ENCODE measurements at places on chromosomes 2 and 18.

DNA sequence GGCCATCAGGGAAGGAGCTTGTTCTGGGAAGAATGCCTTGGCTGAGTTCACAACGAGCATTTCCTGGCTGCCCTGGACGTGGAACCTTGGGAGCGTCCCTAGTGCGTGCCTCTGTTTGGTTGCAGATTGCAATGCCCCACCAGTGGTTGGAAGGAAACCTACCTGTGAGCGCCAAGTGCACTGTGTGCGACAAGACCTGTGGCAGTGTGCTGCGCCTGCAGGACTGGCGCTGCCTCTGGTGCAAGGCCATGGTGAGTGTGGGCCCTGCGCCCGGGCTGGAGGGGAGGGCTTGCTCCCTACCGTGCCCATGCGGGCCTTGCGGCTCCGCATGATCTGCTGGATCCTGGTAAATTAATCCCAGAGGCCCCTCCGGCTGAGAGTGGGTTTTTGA lies 81.9 kb downstream of the DGKD start:
- DNase-seq = no peak

- no peak for DNase-seq
Observed at GRCh38 chr2:67295851-67296250, 101.3 kb upstream of the ETAA1 start.

DNA sequence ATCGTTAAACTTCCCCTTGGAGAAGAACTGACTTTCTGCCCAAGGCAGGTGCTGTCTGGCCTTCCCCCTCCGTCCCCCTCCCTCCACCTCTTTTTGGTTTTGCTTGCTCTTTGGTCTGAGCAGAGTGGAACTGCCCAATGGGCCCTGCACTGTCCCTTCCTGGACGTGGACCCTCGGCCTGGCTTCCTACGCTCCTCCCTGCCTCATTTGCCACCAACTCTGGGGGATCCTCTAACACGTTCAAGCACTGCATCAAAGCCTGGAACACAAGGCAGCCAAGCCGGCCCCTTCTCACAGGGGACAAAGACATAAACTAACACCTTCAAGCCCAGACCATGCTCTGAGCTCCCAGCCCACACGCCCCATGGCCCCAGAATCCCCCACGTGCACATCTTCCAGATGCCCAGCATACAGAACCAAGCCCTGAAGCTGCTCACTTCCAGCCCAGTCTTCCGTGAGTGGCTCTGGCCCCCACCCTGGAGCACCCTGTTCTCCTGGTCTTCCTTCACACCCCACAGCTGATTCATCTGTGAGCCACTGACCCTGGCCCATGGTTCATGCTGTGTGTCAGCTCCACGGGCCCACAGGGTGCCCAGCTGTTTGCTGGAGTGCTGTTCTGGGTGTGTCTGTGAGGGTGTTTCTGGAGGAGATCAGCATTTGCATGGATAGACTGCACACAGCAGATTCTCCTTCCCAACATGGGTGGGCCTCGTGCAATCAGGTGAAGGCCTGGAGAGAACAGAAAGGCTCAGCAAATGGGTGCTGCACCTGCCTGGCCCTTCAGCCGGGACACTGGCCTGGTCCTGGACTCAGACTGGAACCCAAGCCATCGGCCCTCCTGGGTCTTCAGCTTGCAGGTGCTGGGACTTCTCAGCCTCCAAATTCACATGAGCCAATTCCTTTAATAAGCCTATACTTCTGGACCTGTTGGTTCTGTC lies 247.1 kb upstream of the SALL3 start:
- no peak for DNase-seq

- no peak for DNase-seq
Observed at GRCh38 chr2:195490319-195490718, 166.7 kb upstream of the SLC39A10 start.

- DNase-seq = no peak
Observed at GRCh38 chr18:9586814-9587213, 27.5 kb downstream of the PPP4R1 start.

- no peak for DNase-seq
Observed at GRCh38 chr2:172713365-172713875, 22.2 kb upstream of the RAPGEF4 start.

GRCh38 chr2:120820263-120820952 lies 84.7 kb downstream of the GLI2 start:
- DNase-seq = no peak

DNA sequence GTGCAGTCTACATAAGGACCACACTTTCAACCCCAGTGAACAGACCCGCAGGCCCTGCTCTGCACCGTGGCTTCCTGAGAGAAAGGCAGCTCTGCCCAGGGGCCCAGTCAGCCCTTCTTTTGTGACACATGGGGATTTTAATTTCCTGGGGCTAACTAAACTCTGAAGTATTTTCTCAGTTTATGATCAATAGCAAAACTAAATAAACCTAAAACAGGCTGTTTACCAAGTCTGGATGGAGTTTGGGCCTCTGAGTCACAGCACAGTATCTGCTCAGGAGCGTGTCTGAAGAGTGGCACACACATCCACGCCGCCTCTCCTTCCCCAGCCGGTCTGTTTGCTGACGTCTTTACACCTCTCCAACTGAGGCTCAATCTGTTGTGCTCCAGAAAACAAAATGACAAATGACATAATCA lies 72.3 kb downstream of the LDLRAD4 start:
- no peak for DNase-seq

DNA sequence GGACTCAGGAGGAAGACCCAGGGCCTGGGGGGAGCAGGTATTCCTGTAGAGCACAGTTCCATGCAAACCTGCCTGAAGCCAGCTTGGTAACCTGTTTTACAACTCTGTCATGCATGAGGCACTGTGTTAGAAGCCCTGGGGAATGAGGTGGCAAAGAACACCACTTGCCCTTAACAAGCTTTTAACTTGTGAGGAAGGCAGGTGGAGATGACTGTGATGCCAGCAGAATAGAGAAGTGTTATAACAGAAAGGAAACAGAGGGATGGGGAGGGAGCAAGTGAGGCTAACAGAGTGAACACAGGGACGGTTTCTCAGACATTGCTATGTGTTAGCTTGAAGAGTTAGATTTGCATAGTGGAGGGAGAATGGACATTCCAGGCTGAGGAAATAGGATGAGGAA lies 11.5 kb upstream of the IL1A start:
- no peak for DNase-seq

GRCh38 chr2:173630425-173631126 lies 275.9 kb downstream of the CDCA7 start:
- DNase-seq = no peak

GRCh38 chr2:144583741-144584453 lies 64.0 kb upstream of the ZEB2 start:
- DNase-seq = no peak

DNA sequence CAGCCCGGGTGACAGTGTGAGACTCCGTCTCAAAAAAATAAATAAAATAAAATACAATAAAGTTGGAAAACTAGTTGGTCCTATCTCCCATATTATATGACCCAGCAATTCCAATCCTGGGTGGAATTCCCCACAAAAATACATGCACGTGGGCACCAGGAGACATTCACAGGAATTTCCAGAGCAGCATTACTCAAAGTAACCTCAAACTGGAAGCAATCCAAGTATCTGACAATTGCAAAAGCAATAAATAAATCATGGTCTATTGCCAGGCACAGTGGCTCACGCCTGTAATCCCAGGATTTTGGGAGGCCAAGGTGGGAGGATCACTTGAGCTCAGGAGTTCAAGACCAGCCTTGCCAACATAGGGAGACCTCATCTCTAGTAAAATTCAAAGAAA lies 101.2 kb upstream of the MAP4K4 start:
- DNase-seq = no peak

- no peak for DNase-seq
Observed at GRCh38 chr18:76376668-76377358, 118.2 kb downstream of the ZNF516 start.

DNA sequence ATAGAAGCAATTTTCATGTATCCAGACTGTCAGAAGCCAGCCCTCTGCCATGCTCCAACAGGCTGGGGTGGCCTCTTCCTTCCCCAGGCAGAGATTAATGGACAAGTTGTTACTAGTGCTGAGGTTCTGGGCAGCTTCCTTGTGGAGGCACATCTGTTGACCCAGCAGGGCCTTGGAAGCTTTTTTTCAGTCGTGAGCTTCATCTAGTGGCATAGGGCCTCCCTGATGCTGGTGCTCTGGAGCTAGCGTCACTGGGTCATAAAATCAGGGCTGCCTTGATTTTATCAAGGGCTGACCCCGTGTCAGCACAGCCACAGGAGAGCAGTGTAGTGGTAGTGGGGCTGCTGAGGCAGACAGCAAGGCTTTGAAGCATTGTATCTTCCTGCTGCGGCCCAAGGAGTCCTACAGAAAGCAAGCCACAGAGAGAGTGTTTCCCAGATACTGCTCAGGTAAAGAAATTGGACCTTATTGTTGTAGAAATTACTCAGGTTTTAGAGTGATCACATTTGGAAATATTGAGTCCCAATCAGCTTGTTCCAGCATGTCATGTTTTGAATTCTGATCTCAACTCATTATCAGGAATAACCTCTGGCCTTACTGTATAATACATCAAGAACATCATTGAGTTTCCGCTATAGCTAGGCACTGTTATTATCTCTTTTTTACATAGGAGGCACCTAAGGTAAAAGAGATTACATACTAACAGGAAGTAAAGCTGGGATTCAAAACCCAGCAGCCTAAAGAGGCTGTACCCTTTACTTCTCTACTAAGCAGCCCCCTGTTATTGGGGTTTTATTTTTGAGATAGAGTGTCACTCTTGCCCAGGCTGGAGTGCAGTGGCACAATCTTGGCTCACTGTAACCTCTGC lies 92.3 kb upstream of the ALPP start:
- no peak for DNase-seq

GRCh38 chr2:3305952-3306351 lies 71.7 kb downstream of the EIPR1 start:
- DNase-seq = no peak

DNA sequence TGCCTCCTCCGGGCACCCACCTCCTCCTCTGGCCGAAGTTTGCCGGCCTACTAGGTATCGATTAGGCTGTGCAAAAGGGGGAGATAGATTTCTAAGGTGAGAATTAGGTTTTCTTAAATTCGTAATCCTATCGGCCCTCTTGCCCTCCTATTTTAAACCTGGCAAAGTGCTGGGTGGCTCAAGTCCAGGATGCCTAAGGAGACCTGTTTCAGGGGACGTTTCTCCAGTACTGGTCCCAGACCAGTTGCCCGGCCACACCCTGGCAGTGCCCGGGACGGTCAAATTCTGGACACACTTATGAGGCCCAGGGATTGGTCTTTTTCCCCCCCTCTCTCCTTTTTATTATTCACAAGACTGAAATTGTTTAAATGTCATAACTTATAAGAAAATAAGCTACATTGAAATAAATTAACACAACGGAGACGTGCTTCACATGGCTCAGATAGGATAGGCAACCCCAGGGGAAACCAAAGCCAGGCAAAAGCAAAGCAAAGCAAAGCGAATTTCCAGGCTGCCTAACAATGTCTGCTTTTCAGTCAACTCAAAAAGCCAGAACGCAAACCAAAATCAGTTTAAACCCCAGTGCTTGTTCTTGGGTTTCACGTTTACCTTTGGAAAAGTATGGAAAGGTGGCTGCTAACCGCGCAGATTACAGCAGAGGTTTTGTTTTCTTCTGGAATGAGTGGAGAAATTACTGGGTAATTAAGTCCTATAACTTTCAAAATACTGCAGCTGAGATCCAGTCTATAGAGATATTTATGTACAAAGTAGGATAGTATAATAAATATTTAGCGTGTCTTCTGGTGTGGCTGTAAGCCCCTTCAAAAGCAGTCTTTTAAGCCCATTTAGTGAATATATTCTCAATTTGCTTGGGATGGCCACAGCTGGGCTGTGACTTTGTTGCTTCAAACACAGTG lies 3.0 kb downstream of the GBX2 start:
- DNase-seq = no peak

GRCh38 chr2:195408811-195409210 lies 248.2 kb upstream of the SLC39A10 start:
- no peak for DNase-seq

GRCh38 chr18:79108549-79109215 lies 39.5 kb downstream of the ATP9B start:
- no peak for DNase-seq

DNA sequence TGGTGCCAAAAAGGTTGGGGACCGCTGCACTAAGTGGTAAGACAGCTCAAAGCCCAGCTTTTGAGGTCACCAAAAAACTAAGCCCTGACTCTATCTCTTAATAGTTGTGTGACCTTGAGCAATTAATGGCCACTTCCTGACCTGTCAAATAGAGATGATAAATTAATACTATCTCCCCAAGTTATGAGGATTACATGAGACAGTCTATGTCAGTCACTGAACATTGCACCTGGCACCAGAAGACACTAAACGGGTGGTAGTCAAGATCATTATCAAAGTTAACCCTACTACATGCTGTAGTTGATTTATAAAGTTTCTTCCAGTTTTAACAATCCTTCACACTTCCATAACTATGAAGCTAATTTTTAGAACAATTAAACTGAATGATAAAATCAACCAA lies 36.5 kb downstream of the STPG4 start:
- no peak for DNase-seq

DNA sequence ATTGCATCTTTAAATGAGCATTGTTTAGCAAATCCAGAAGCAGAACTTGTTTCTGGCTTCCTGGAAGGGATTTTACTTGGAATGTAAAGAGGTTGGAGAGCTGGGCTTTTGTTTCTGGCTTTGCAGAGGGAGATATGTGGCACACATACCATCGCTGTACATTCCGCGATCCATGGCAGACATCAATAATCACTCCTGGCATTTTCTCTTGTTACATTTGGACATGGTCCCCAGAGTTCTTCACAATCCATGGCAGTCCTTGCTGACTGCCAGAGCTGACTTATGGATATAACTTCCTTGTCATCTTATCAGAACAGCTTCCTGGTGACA lies 445.6 kb upstream of the SPRED2 start:
- DNase-seq = no peak

DNA sequence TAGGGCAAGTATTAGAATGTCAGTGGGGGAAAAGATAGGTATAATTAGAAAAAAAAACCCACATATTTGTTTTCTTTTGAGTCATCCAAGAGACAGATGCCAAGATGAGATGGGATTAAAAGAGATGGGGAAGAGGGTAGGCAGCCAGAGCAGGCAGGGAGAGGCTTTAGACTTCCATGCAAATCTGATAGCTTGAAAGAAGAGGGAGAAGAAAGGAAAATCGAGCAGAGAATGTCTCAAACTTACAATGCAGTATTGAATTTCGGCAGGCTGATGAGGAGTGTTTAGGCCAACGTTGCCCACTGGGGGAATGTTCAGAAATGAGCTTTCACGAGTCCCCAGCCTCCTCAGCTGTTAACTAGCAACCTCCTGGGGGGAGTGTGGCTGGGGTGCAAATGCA lies 91.3 kb downstream of the SPATS2L start:
- DNase-seq = no peak

DNA sequence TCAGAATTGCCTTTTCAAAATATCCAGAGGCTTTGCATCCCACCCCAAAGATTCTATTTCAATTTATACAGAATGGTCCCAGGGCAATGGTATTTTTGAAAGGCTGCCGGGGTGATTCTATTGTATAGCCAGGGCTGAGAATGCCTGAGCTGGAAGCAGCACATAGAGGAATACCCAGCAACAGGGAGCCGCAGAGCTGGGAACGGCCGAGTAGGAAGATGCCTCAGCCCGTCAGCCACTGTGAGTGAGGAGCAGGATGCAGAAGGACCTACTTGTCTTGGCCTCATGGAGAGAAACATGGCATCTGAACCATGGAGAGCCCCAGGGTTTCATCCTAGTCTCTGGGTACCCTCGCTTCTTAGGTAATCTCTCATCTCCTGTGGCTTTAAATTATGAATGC lies 170.8 kb upstream of the FHL2 start:
- DNase-seq = no peak

- no peak for DNase-seq
Observed at GRCh38 chr18:12420821-12421421, 13.2 kb downstream of the PRELID3A start.
